ENCODE measurements at places on chromosomes 16 and 17.

- DNase-seq: no peak
These were observed 879.4 kb downstream of the CDH11 start for GRCh38 chr16:64242492-64242891.

- no peak for DNase-seq
These were observed 201.0 kb downstream of the SHISA9 start for GRCh38 chr16:13102401-13102800.

DNA sequence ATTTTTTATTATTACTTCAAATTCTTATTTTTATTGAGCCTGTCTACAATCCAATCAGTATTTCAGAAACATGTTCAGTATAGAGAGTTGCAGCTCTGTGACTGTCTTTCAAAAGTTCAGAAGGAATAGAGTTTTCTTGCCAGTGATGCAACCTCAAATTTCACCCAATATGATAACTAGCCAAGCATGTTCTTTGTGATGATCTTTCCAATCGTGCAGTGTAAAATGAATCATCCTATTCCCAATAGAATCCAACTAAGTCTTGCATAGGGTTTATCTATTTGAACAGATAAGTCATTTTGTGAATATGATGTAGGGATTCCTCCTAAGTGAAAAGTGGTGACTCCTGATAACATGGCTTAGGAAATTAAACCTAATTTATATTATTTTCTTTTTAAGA is 937.8 kb downstream of the KCNJ2 start:
- DNase-seq: no peak

GRCh38 chr17:47969930-47970724 is 786 bp upstream of the CDK5RAP3 start:
- no peak for DNase-seq

DNA sequence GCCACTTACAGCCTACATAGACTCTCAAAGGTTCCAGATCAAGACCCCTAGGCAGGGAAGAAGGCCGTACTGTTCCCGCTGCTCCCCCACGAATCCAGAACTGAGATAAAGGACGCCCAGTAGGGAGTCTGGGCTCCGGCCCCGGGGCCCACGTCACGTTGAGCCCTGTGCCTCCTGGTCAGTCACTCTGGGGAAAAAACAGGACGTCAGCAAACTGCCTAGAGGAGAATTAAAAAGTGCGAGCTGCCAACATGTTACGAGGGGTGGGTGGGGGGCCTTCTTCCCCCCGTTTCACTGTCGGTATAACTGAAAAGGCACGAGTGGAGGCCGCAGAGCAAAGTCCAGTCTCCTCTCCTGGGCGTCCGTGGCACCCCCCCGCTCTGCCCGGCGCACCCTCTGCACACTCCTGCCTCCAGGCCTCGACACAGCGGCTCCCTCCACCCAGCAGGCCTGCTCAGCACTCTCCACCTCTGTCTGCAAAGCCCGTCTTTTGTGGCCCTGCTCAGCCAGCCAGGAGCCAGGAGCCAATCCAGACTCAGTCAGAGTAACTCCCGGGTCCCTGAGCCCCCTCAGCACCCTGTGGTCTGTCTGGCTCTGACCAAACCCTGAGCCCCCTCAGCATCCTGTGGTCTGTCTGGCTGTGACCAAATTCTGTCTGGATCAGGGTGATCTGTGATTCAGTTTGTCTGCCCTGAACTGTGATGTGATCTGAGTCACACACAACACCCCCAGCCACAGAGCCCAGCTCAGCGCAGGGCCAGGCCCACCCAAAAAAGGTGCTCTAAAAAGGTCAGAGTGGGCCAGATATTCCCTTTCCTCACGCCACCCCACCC is 6.2 kb downstream of the ITGAE start:
- DNase-seq: no peak

DNA sequence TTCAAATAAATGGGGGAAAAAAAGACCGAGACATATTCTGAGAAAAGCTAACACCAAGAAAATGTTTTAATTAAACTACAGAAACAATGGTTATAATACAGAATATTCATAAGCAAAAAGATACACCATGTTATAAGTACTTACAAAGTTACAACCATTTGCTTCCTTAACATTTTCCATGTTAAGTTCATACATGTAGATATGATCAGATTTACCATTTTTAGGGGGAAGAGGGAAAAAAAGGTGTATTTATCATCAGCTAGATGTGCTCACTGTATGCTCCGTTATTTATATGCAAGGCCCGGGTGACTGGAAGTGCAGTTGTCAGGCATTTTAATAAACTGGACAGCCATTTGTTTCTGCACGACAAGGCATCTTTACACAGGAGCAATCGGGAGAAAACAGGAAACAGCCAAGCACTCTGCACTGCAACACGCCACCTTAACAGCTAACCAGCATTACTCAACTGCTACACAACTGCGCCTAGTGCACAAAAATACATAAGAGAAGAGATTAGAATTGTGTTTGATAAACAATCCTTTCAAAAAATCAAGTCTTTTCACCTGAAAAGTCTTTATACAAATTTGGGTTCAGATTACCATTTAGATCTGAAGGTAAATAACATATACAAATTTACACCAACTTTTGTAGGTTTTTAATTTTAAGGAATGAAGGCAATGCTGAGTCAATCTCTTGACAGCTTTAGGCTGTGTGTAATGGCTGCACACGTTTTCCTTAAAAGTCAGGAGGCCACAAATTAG is 2.9 kb downstream of the SRSF2 start:
- no peak for DNase-seq

DNA sequence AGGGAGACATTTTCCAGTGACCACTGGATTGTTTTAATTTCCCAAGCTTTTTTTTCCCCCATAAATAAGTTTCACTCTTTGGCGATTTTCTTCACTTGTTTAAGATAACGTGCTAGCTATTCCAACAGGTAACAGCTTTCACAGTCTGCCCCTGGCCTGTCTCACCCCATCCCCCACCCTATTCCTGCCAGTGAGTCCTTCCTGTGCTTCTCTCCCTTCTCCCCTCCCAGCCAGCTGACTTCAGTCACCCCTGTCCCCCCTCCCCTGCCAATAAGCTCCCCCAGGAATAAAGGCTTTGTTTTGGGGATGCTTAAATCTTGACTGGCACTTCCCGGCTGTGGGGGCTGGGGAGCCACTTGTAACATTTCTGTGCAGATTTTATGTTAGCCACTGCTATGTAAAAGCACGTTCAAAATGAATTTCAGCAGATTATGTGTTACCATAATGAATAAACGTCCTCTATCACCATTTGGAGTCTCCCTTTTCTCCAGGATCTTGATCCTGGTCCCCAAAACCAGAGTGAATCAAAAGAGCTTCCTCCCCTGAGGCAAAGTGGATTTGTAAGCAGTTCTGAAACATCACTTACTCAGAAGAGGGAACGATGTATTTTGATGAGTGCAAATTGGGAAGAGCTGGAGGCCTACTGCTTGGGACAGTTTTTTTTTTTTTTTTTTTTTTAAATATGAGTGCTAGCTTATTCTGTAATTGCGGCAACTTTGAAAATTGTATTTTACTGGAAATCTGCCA is 58.2 kb downstream of the IGF2BP1 start:
- no peak for DNase-seq
